ENCODE measurements at places on chromosomes 2 and 18.
A peak's percentile ranks its signal among the peaks of the same experiment; 100 is the strongest.

DNA sequence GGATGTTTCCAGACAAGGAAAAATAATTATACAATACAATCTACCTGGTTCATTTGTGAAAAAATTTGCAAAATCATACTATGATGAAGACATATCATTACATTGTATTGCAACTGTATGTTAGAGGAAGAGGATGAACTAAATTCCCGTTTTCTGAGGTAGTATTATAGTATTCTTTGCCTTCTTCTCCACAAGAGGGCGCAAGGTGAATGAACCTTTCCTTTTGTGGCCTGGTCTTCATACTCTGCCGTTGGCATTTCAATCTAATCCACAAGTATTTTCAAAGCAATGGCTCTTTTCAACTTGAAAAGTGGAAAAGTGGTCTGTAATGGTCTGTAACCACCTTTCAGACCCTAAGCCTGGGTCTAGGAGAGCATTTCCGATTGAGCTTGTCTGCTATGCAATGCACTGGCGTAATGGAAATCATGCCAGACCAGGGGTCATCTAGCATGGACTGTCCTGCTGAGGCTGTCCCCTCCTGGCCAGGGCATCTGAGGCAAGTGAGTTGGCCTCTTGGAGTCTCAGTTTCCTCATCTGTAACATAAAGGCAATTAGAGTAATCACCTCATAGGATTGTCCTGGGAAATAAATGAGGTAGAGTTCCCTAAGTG lies 30.8 kb upstream of the ZNF396 start:
- peak; percentile 9 for DNase-seq

DNA sequence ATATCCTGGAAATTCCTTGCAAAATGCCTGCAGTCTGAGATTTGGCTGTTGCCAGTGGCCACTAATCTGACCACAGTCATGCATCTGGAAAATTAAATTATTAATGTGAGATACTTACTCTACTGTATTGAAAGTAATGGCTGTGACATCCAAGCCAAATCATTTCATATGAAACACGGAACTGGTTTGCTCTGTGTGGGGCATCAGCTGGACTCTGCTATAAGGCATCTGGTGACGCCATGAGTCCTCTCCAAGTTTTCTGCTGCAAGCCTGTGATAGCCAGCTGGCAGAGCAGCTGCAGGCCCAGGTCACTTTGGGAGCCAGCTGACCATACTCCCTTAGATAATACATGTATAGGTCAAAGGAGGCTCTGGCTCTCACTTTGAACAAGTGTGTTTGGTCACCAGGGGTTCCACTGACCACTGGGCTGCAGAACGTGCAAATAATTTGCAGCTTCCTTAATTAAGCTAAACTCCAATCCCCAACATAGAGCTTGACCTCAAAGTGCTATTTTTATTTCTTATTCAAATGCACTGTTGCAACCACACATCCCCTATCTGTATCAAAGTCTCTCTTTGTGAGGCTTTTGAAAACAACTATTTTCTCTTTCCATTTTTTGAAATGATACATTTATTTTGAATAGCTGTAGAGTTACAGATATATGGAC lies 152.9 kb downstream of the NCKAP5 start:
- DNase-seq, result no peak

GRCh38 chr2:88261725-88262124 lies 91.6 kb downstream of the THNSL2 start:
- no peak for DNase-seq

DNA sequence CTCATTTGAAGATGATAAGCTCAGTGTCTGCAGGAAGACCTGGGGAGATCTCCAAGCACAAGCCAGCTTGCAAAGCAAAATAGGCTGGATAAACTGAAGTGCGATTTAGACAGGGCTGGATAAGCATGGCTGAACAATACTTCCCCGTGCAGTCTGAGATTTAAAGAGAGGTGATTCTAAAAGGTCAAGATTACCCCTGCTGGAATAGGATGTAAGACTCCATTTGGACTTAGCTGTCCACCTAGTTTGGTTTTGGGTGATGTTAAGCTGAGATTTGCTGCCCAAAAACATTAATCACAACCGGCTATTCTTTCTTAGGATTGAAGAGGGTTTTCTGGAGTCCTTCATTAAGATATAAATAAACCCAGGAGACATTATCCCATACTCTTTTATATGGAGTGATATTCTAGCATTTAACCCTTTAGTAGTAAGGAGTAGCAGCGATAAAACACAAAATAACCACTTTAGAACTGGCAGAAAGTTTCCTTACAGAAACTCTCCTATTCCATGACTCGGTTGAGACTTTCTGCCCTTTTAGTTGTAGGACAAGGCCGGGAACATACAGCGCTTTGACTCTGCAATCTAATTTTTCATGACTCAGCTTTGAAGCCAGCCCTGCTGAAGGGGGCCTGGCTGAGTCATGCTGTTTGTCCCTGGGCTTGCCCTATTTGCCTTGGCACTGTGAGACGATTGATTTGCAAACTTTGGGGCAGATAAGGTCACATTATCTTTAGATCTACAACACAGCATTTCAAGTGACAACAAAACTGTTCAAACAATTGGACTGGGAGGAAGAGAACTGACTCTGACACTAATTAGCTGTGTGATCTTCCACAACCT lies 238.2 kb downstream of the GCA start:
- no peak for DNase-seq

- no peak for DNase-seq
These were observed 4.4 kb downstream of the ACTR3 start for GRCh38 chr2:113894156-113894743.

GRCh38 chr18:37853706-37854105 lies 288.1 kb upstream of the CELF4 start:
- DNase-seq, result no peak

DNA sequence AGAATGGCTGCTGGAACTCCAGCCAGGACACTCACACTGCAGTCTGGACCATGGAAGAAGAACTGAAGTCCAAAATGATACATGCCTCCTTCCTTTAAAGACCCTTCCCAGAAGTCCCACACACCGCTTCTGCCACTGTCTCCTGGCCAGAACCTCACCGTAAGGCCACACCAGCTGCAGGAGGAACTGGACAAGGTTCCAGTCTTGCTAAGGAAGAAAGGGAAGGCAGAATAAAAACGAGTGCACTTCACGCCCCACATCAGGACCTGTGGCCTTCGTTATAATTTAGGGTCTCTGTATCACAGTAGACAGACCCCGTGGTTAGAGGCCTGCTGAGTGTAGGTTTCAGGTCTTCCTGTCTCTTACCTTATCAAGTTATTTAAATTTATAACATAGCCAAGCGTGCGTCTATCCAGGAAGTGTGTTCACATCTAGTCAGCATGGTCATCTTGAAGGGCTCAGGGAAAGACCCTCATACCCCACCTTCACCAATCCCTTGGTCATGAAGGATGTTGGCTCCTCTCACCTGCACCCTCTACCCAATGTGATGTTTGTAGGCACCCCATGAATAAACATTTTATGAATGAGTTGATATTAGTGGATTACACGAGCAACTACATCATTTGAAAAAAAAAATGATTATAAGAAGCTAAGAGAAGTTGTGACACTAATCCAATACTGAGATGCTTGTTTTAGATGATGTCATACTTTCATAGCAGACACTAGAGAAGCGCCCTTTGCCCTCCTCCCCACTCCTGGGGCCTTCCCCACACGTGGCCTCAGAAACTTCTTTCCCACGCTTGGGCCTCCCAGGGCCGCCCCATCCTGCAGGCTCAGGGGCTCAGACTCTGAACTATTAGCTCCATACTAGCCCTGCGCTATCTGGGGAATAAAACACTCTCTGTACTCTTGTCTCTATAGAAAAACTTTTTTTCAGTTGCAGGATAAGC lies 157.6 kb downstream of the FAM210A start:
- no peak for DNase-seq

- DNase-seq, result no peak
These were observed 83.2 kb upstream of the THOC1 start for GRCh38 chr18:350953-351572.

DNA sequence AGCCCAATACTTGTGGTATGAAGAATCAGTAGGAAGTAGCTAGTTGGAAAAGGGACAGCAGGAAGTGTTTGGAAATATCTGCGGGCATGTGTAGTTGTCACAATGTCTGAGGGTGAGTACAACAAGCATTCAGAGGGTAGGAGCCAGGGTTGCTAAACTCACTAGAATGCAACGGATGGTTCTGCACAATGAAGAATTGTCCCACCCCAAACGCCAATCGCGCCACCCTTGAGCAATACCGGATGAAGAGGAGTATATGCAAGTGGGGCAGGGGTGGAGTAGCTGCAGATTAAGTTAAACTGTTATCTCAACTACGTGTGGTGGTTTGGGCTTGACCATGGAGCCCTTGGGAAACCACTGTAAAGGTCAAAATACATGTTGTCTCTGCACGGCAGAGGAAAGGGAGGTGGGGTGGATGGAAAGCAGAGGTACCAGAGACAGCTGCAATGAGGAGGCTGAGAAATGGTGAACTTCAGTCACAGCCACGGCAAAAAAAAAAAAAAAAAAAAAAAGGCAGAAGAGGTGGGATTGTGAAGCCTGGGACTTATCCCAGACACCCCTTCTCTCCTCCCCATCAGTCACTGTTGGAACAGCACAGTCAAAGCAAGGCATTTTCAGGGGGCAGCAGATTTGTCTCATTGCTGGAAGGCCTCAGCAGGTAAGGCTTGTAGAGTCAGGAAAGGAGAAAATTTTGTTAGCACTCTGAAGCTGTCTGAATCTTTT lies 5.2 kb downstream of the CCL20 start:
- DNase-seq, result no peak

GRCh38 chr2:2320486-2321199 lies 10.4 kb downstream of the MYT1L start:
- DNase-seq, result no peak

GRCh38 chr2:229695961-229696360 lies 18.4 kb downstream of the DNER start:
- no peak for DNase-seq

GRCh38 chr18:77894060-77894459 lies 644.4 kb downstream of the GALR1 start:
- DNase-seq, result no peak

- DNase-seq, result no peak
These were observed 136.5 kb upstream of the FN1 start for GRCh38 chr2:215572341-215572848.

GRCh38 chr18:23353459-23353858 lies 99.6 kb upstream of the RIOK3 start:
- no peak for DNase-seq

DNA sequence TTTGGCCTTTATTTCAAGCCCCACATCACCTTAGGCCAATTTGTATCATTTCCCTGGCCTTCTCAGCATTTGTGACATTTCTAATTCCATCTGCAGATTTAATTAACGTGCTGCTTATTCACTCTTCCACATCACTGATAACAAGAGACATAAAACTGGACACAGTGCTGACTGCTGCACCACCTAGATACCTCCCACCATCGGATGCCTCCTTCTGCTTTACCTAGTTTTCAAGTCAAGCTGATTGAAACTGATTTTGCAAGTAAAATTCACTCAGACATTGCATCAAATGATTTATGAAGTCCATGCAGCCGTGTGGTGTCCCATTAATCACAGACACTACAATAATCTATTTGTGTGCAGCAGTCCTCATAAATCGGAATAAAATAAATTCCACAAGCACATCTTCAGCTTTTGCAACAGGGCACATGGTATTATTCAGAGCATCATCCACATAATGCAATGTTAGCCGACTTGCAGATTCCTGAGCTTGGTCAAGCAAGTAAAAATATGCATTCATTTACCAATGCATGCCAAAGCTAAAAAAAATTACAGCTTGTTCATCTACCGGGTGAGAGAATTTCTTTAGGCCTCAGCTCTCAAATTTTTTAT lies 15.9 kb upstream of the CRIM1 start:
- DNase-seq, result no peak

- DNase-seq, result no peak
These were observed 27.4 kb upstream of the CNNM3 start for GRCh38 chr2:96788442-96789244.

DNA sequence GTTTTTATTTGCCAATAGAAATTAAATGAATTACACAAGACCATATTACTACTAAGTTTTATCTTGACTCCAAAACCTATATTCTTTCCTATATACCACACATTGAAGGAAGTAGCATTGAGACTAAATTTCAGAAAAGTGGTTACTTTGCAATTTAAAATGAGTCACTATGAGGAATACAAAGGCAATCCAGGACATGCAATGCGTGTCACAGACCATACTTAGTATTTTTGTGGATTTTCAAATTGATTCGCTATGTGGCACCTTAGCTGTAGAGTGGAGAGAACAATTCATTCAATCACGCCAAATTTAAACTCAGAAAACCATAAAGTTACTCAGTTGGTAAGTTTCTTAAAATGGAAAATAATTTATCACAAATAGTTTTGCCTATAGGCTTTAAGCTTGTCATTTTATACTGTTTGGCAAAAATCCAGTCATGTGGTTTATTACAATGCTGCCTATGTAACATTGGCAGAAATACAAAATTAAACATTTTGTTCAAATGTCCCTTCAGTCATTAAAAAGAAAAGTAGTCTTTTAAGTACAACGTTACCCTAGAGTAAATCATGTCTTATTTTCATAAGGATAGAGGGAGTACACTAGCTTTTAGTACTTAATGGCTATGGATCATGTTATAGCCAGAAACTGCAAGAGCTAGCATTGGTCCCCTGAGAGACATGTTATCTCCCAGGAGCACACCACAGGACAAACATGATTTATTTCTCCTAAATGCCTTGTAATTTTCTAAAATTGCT lies 222.8 kb upstream of the CDH7 start:
- DNase-seq, result peak; percentile 52

DNA sequence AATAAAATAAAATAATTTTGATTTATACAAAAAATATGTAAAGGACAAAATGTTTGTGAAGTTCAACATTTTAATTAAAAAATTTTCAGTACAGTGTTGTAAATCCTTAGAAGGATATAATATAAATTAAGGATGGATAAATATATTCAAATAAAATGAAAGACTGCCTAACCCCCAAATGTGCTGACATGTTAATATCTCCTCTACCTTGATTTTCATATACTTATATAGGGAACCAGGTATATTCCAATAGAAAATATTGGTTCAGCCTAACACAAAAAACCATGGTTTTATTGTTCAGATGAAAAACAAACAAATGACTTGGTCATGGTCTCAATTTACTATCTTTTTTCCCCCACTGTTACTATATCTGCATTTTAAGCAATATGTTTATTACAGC lies 7.3 kb downstream of the TMEM17 start:
- no peak for DNase-seq

DNA sequence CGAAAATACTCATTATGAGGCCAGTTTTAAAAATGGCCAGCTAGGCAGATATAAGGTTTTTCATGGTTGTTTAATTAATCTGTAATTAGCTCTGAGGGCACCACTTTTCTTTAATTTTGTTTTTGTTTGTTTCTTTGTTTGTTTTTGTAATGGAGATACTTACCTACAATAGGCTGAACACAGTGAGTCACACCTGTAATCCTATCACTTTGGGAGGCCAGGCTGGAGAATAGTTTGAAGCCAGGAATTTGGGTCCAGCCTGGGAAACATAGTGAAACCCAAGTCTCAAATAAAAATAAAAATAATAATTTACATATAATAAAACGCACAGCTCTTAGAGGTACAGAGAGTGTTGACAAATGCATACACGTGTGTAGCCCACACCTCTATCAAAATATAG lies 56.8 kb upstream of the MSH2 start:
- DNase-seq, result no peak
